Kidney epithelial cell (primary cell): ENCODE measurements at places on chromosomes 12 and 14. TPM values are rescaled to one million over a fixed set of nuclear protein-coding genes. Genes with fewer than 3 reads are reported as not detected.

DNA sequence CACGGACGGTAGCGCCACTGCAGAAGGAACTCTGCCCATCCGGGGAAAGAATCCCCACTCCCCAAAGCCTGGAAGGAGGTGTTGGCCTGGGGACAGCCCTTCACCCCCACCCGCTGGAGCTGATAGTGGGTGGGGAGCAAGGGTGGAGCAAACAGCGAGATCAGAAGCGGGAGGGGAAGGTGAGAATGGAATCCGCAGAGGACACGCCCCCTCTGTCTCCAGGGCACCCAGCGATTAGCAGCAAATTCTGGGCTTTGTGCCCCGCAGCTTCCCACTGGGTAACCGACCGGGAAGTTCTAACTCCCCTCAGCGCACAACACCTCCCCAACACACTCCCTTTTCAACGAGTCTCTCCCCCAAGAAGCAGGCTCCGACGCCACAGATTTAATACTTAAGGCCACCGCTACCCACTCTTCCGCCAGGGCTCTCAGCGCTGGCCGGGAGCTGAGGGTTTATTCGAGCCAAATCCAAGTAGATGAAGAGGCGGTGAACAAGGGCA, 1.4 kb downstream of the SLC25A29 start:
- no peak for DNase-seq

- DNase-seq, result no peak
These were observed 6.1 kb downstream of the FRMD6 start for GRCh38 chr14:51657762-51658161.

- DNase-seq, result no peak
These were observed 11.3 kb downstream of the PPFIBP1 start for GRCh38 chr12:27535318-27535717.

DNA sequence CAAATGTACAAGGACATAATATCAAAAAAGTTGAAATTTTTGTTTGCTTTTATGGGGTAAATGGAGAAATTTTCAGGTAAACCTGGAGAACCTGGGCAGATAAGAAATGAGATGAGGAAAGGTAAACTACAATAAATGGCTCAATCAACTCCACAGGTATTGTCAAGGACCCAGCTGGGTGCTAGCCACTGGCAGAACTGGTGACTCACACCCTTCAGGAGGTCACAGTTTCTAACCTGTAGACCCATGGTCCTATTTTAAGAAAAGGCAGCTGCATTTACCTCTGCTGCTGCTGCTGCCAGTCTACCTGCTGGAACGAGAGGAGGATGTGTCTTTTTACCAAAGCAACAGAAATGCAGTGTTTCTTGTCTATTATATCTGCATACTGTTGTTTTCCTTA, 226.6 kb downstream of the ALG10B start:
- no peak for DNase-seq

DNA sequence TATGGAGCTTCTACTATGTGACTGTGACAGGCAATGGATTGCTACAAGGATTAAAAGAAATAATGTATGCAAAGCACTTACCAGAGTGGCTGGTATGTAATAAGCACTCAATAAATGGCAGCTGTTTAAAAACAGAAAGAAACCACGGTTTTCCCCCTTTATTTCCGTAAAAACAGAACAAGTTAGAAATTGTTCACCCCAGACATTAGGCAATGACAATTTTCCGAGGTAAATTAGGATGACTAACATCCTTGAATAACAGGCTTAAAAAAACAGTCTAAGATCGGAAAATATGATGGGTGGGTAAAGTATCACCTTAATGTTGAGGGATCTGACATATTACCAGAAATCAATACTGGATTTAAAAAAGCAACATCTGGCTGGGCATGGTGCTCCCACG, 20.9 kb upstream of the CNIH1 start:
- DNase-seq, result no peak

- DNase-seq, result no peak
These were observed 49.2 kb downstream of the ARF6 start for GRCh38 chr14:49942090-49942489.

COQ10A gene
- total RNA-seq, result 13.7 and 14.6 TPM in 2 replicates

ZNF891 gene
- 0.63 and 0.82 TPM in 2 replicates for total RNA-seq
